ENCODE measurements at places on chromosomes 7 and 10.
A peak's percentile ranks its signal among the peaks of the same experiment; 100 is the strongest.

- no peak for DNase-seq
Observed at GRCh38 chr10:82390866-82391658, 516.1 kb downstream of the NRG3 start.

GRCh38 chr7:95545673-95546072, 50.6 kb downstream of the PDK4 start:
- no peak for DNase-seq

DNA sequence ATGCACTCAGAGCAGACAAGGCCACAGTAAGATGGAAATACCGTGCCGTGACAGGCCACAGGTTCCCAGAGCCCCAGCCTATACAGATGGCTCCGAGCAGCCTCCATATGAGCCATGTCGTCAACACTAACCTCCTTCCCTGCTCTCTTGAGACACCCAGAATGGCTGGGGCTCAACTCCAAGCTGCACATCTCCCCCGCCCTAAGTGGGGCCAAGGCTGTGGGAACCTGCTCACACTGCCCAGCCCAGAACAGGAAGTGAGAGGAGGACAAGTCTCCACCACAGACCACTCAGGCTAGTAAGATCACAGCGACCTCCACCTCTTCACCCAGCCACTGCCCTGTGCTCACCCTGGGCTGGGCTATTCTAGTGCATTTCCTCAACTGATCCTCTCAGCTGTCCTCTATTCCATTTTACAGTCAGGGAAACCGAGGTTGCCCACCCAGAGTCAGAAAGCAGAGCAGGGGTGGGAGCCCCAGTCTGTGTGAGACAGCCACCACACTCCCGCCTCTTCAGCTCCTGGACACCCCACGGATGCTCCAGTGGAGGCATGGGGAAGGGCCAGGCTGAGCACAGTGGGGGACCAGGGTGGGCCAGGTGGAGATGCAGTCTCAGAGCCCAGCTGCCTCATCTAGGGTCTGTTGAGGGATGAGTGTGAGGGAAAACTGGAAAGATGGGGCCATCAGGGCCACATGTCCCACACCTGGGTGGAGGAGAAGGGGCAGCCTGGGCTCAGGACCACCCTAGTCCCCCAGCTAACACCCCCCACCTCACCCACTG, 11.6 kb downstream of the GRID1 start:
- no peak for DNase-seq

- DNase-seq, result no peak
Observed at GRCh38 chr7:80552031-80552694, 40.3 kb upstream of the GNAT3 start.

- DNase-seq, result no peak
Observed at GRCh38 chr7:70807650-70808049, 324.3 kb upstream of the GALNT17 start.

DNA sequence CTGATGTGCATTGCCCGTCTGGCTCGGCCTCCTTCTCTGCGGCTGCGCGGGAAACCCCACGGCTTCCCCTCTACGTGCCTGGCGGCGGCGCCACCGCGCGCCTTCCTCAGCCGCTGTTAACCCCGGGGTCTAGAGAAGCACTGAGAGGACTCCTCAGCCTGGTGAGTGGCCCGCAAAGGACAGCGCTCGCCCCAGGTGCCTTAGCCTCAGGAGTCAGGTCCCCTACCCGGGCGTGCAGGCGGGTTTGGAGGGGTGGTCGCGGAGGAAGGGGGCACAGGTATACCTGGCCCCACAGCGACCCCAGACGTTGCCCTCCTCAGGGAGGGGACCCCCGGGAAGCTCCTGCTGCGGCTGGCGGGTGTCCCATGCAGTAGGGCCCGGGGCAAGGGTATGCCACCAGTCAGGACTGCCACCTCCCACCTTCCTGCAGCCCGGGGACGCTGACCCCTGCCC, 51.0 kb downstream of the ARL5B start:
- DNase-seq, result no peak

GRCh38 chr7:12211711-12212485, 804 bp downstream of the TMEM106B start:
- no peak for DNase-seq

DNA sequence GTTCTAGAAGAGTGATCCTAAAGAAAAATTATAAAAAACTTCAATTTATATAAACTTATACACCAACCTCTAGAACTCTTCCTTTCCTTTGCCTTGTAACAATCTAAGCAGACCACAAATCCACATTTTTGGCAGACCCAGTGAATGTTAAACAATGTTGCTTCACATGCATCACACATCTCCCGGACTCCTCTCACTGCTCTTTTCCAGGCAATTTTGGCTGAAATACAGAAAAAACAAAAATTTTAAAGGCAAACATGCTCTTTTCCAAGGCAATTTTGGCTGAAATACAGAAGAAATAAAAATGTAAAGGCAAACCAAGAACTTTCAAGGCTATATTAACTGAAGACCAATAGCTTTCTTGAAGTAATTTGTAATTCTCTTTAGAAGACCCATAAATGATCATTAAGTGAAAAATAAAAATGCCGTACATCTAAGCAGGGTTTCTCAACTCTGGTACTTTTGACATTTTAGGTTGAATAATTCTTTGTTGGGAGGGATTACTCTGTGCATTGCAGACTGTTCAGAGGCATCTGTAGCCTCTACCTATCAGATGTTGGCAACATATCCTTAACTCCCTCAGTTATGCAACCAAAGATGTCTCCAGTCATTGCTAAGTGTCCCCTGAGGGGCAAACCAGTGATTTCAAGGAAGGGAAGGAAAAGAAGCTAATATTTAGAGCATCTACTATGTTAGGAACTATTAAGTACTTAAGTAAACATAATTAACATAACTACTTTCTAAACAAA, 64.4 kb downstream of the NRBF2 start:
- DNase-seq, result no peak

DNA sequence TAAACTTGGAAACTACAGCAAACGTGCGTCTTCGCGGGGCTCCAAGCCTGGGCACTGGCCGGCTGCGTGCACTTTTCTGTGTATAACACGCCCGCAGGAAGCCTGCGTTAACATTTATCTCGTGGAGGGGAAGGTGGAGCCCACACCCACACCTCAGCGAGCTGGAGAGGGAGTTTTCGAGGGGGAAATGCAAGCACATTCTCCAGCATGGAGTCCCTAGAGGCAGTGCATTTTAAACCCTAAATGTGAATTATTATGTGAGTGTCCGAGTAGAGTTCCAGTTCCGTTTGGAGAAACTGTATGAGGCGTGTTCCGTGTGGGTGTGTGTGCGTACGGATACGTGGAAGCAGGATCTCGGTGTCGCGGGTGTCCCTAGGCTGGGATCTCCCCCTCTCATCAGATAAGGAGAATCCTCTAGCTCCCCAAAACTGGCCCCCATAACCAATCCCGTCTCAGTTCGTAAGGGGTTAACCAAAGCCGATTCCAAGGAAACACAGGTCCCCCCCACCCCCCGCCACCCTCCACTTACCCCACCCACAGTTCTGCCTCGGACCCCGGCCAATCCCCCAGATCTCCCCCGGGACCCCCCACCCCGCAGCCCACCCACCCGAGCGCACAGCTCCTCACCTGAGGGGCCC, 403 bp downstream of the CDK6 start:
- DNase-seq, result peak; percentile 78

- no peak for DNase-seq
Observed at GRCh38 chr7:136890399-136890798, 21.9 kb downstream of the CHRM2 start.
